ENCODE measurements at places on chromosomes 16 and 17. TPM values are rescaled to one million over a fixed set of nuclear protein-coding genes. Genes with fewer than 3 reads are reported as not detected.

GRCh38 chr16:12268606-12269005 is 292.1 kb downstream of the SNX29 start:
- DNase-seq, result no peak

GRCh38 chr16:15452246-15452855 is 18.0 kb downstream of the BMERB1 start:
- DNase-seq, result no peak

GRCh38 chr17:50629902-50630301 is 4.8 kb upstream of the ABCC3 start:
- no peak for DNase-seq

GRCh38 chr17:66063686-66064085 is 128.2 kb downstream of the CEP112 start:
- no peak for DNase-seq

DNA sequence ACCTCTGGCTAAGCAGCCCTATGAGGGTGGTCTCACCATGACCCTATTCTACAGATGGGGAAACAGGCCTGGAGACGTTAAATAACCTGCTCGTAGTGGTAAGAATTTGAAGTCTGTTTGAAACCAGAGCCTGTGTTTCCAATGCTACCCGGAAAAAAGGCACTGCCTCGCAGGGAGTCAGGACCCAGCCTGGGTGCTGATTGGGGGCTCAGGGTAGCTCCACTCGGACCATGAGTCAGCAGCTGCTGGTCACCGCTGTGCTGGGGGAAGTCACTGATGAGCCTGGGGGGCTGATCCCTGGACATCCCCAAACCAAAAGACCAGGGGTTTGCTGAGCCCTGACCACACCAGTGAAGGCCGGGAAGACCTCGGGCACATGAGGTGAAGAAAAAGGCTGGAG is 9.4 kb upstream of the PLD6 start:
- no peak for DNase-seq

DNA sequence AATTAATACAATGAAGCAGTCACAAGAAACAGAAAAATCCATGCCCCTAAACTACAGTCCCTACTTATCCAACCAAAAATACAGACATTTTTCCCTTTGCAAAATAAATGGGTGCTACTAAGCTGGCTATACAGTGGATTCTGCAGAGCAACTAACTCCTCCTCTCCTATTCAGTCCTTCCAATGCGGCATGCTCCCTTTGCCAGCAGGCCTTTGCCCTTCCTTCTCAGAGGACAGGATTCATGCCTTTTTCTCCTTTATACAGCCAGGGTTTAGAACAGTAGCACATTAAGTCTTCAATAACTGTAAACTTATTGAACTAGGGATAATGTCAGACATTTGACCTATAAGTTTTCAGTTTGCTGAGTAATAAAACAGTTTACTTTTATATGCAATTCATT is 70.2 kb downstream of the SMURF2 start:
- DNase-seq, result no peak

GRCh38 chr16:85838381-85838780 is 38.9 kb downstream of the COX4I1 start:
- DNase-seq, result no peak

- DNase-seq, result no peak
These were observed 361 bp downstream of the UQCRC2 start for GRCh38 chr16:21953541-21953902.

GRCh38 chr17:34579017-34579946 is at the start of gene TMEM132E:
Gene TMEM132E (plus strand): TSS chr17:34579582. CDS start chr17:34581077, 1,495 bp downstream.
- DNase-seq, result peak; percentile 37

DNA sequence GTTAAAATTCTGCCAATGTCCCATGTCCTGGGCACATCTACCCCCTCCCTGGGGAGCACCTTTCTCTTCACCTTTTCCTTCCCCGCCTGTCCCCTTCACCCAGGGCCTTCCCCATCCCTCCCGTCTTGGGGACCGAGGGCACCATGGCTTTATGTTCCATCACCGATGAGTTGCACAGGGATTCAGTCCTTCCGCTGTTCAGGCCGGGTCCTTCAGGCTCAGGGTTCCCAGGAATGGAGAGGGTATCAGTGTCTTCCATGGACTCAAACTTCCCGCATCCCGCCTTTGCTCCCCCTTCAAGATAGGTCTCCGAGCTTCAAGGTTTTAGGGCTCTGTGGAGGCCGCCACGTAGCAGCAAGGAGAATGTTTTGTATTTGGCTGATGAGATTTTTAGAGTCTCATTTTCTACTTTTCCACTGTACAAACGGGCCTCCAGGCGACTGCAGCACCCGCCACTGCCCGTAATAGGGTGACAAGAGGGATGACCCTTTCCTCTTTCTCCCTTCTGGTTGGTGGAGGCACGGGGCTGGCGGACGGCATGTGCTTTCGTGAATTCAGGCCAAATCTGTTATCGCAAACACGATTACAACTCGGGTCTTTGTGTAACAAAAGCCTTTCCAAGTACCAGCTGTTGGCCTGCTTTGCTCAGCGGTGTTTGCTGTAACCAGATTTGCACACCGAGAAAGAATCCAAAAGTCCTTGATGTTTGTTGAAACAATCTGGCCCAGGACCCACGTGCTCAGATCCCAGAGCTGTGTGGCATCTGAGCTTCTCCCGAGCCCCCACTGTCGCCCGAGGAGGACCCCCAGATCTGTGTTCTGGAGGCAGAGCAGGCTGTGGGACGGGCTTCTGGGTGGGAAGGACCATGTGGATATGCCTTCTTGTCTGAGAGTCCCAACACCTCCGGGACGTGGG is 236.3 kb downstream of the SEC14L1 start:
- DNase-seq, result peak; percentile 58

DNA sequence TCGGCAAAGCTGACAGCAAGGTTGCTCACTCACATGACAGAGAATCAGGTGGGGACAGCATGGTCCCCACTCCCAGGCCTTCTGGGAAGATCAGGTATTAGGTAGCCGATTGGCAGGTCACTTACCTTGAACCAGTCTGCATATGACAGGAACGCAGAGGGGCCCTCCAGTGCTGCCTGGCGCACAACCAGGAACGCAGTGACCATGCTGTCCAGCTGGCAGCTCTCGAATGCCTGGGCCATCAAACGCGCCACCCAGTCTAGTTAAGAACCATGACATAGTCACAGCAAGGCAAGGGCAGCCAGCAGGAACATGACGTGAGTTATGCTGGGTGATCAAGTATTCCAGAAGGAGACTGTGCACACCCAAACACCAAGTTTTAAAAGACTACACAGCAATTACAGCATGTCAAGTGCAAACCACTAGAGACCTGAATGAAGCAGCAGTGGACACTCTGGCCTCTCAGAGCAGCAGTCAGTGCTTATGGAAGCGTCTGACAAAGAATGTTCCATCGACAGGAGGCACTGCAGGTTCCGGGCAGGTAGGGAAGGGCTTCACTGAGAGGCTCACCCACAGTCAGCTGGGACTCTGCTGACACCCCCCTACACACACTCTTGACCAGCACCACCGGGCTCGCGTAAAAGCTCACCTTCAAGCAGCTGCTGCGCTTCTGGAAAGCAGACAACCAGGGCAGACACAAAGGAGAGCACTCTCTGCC is 25.0 kb downstream of the FANCA start:
- DNase-seq, result no peak

DNA sequence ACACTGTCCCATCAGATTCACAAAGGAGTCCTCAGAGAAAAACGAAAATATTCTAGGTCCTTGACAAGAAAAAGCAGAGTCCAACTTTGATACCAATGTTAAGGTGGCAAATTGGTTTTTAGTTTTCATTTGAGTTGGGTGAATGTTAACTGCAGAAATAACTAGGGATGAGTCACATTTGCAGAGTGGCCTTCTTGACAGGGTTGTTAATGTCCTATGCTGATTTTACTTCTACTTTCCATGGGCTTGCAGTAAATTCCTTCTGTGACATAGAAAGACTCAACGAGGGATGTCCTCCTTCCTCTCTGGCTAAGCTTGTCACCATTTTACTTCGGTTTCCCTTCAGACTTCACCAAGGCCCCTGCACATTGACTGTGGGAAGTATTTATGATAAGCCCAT is 47.2 kb upstream of the ICAM2 start:
- no peak for DNase-seq

Gene DOC2A
- 0.66 TPM for total RNA-seq

Gene RNF222
- not detected for total RNA-seq

Gene LLGL2
- total RNA-seq, result 2.0 TPM

Gene KRTAP29-1
- not detected for total RNA-seq

Gene VAMP2
- total RNA-seq, result 59.6 TPM

Gene MMD
- total RNA-seq, result 9.5 TPM

All from left ventricle myocardium inferior (tissue), 1 donor.